Kidney epithelial cell (primary cell): ENCODE measurements at places on chromosomes 7 and 10. TPM values are rescaled to one million over a fixed set of nuclear protein-coding genes. Genes with fewer than 3 reads are reported as not detected.

- DNase-seq, result no peak
Measured at GRCh38 chr10:106384496-106384895, 780.0 kb downstream of the SORCS1 start.

- DNase-seq, result no peak
Measured at GRCh38 chr7:78179211-78179610, 380.6 kb downstream of the PHTF2 start.

- no peak for DNase-seq
Measured at GRCh38 chr7:107614425-107614824, 34.4 kb downstream of the BCAP29 start.

DNA sequence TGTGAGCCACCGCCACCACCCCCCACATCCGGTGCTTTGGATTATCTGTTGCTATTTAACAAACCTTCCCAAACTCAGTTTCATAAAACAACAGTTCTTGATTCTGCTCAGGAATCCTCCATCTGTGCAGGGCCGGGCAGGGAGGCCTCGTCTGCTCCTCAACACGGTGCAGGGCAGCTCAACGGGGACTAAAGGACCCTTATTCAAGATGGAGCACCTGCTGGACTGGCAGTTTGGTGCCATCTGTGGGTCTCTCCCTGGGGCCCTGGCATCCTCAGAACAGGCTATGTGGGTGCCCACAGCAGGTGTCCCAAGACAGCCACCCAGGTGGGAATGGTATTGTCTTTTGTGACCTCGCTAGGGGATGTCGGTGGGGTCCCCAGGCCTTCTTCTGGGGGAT, 31.0 kb upstream of the ELFN1 start:
- no peak for DNase-seq

GRCh38 chr7:96169439-96169838, 152.5 kb downstream of the SLC25A13 start:
- peak; percentile 56 for DNase-seq

DNA sequence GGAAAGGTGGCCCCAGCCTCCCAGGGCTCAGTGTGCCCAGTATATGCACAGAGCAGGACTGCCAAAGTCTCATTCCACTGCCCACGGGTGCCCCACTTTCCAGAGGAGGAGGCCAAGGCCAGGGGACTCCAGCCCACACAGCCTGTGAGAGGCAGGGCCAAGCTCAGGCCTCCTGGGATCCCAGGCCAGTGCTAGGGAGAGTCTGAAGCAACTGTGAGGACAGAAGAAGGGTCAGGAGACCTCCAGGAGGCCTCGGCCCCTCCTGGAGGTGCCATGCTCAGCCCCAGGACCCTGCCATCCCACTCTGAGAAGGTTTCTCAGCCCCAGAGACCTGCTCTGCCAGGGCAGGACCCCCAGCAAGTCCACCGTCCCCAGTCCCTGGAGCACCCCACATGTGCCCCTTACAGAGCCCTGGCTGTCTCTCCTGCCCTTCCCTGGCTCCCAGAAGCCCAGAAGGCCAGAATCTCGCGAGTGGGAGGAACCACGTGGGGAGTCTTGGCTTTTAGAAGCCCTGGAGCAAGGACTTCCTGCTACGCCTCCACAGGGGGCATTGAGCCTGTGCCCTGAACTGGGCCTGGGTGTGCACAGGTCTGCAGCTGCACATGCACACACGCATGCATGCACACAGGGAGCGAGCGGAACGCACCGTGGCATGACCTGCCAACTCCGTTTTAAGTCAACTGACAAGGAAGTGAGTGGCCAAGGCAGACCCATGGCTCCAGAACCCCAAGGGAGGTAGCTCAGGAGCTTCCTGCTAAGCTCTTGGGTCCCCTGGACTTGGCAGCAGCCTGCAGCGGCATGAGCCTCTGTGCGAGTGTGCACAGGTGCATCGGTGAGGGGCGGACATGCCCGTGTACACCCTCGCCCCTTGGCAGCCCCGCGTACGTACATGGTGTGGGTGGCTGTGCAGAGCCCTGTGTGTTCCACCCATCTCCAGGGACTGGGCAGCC, 33.6 kb downstream of the ZCCHC24 start:
- no peak for DNase-seq

DNA sequence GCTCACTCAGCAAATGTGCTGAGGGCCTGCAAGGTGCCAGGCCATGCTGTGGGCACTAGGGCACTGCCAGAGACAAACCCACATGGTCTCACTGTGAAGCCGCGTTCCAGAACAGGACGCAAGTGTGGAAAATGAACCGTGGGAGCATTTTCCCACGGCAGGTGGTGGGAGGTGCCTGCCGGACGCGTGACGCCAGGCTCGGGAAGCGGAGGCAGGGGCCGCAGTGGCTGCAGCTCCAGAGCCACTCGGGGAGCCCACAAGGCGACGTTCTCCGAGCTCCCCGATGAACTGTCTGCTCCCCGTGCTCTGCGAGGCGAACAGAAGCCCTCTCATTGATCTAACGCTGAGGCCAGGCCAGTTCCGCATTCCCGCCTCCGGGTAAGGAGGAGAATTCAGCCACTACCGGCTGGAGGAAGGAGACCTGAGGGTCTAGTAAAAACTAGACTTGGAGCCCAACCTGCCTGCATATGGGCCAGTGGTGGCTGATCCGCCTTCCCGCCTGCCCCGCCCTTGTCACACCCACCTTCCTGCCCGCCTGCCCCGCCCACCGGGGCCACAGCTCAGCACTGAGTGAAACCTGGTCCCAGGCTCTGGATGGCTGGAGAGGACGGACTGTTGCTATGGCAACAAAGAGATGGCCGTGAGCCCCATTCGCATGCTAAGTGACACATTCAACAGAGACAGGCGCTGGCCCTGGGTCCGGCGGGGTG, 13.1 kb downstream of the ADGRA1 start:
- no peak for DNase-seq

GRCh38 chr7:117552660-117553059, 72.8 kb downstream of the CFTR start:
- no peak for DNase-seq

GRCh38 chr10:72704117-72704516, 12.2 kb downstream of the MCU start:
- DNase-seq, result no peak

- DNase-seq, result no peak
Measured at GRCh38 chr10:84256510-84257342, 11.9 kb downstream of the RGR start.

GRCh38 chr10:5482016-5482415, 17.4 kb downstream of the CALML5 start:
- no peak for DNase-seq

USP6NL gene
- total RNA-seq, result 20.3 and 21.2 TPM in 2 replicates

- DNase-seq, result no peak
Measured at GRCh38 chr10:73922007-73922863, 11.3 kb downstream of the PLAU start.

GFRA1 gene
- 1.6 and 1.7 TPM in 2 replicates for total RNA-seq

ITPRID1 gene
- not detected in 2 replicates for total RNA-seq

GRCh38 chr10:3616880-3617279, 168.1 kb downstream of the KLF6 start:
- no peak for DNase-seq

GRCh38 chr7:90298145-90299038, 22.7 kb downstream of the FAM237B start:
- peak; percentile 50 for DNase-seq

- no peak for DNase-seq
Measured at GRCh38 chr10:87913156-87913921, 49.9 kb downstream of the PTEN start.

DNA sequence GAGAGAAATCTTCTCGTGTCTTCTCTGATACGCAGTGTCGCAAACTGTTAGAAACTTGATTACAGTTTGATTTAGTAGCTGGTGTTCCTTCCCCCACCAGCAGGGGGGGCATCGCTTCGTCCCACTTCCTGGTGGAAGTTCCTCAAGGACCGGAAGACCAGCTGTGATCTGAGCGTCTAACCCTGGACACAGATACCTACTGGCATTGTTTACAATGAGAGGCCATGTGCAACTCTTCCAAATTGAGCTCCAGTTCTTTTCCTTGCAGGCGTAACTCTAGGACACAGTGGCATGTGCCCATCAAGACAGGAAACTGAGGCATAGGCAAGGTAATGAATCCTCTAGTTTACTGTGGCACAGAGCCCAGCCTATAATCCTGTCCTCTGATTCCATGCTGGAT, 219.0 kb downstream of the CCDC3 start:
- DNase-seq, result no peak

LOXL4 gene
- total RNA-seq, result 5.7 and 6.1 TPM in 2 replicates

ATOH7 gene
- not detected in 2 replicates for total RNA-seq

DNA sequence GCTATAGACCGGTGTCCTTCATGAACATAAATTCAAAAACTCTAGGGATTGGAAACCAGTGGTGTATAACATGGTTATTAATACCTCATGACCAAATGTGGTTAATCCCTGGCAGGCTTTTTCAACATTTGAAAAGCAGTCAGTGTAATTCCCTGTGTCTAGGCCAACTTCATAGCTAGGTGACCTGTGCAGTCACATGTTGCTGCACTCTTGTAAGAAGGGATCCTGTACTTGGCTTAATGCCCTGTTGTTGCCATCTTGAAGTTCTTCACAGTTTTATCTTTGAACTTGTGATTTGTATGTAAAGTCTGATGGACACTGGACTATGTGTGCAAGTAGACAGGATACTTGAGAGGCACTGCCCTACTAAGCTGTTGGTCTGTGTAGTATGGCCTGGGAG, 39.7 kb downstream of the ZNF33A start:
- no peak for DNase-seq

DNA sequence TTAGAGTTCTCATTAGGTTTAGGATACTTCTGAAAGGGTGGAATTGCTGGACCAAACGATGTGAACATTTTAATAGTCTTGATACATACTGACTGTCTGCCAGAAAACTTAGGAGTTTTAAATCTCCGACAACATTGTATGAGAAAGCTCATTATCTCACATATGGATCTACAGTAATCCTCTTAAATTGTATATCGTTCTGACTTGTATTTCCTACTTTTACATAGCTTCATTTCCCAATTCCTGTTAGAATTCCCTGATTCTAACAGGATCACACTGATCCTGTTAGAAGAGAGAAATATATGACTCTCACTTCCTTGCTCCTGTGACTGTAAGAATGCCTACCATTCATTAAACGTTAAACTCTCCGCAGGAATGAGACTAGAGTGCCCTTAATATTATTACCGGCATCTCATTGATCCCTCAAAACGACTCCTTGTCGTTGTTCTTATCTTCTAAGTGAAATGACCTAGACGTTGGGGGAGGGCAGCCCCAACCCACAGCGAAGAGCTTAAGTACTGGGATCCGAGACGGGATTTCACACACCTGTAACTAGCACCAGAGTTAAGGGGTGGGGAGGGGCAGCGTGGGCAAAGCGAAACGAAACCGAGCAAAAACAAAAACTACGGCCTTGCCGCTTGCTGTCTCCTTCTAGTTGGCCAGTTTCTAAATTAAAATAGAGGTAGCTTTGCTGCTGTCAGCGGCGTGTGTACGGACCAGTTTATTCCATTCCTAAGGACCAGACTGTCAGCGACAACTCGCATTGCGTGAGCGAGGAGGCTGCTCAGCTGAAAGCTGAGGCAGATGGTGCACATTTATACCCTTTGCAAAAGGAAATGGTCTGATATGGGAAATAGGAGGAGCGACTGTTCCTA, 678 bp upstream of the TMEM106B start:
- DNase-seq, result no peak

DNA sequence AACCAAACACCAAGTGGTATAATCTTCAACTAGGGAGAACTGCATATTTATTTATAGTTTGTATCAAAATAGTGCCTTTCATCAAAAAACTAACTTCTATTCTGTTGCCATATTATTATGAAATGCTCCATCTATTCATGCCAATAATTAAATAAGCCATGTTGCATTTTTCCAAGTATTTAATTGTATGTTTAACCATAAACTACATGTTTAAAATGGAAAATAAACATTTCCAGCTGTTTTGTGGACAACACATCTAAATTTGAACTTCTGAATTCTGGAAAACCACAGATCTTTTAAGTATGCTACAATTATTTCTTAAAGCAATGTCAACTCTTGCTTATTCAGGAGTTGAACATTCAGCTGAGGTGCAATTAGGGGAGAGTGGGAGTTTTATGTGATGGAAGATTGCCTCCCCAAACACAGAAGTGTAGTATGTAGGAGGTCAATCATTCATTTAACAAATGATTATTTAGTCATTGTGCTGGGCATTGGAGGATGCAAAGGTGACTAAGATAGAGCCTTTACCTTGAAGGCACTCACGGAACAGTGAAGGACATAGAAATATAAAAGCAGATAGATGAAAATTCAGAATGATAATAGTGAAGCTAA, 80.7 kb upstream of the PPP1R3C start:
- no peak for DNase-seq

TSPAN14 gene
- 111 and 116 TPM in 2 replicates for total RNA-seq

TMEM176B gene
- 15.8 and 17.5 TPM in 2 replicates for total RNA-seq

DNA sequence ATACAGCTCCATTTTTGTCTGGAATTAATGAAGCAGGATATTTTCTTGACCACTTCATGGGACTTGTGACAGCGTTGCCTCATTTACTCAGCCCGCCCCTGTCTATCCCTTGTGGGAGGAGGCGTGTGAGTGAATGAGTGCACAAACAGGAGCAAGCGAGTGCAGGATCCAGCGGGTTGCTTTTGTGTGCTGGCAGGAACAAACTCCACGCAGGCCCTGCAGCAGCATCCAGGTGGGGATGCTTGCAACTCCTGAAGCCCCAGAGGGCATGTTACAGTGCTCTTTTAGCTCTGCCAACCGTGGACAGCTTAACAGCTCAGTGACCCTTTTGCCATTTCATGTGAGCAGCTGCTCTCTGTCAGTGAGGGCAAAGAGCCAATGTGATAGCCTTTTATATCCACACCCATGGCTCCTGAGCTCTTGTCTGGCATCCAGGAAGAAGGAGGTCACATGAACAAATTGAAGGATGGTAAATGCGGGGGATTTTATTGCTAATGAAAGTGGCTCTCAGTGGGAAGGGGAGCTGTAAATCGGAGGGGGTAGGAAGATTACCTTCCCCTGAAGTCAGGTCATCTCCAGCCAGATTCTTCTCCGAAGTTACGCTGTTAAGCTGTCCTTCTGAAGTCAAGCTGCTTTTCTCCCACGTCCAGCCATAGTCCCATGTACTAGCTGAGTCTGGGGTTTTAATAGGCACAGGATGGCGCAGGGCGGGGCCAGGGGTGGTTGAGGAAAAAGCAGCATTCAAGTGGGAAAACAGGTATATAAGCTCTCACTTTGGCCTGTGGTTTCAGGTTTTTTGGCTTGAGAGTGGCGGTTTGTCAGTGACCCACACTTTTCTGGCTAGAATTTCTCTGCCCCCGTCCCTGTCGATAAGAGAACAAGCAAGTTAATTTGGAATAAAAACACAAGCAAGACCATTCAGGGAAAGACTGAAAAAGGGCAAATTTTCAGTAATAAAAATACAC, 714.7 kb upstream of the MBL2 start:
- no peak for DNase-seq

NXPH1 gene
- not detected in 2 replicates for total RNA-seq

GRCh38 chr10:49599546-49599945, 10.6 kb upstream of the SLC18A3 start:
- no peak for DNase-seq

GRCh38 chr7:76505168-76506080, 4.9 kb upstream of the UPK3B start:
- no peak for DNase-seq
